ENCODE measurements at places on chromosomes 2 and 18. TPM values are rescaled to one million over a fixed set of nuclear protein-coding genes. Genes with fewer than 3 reads are reported as not detected.

The LIPG gene
- total RNA-seq = 2.8 TPM

The ANKRD62 gene
- total RNA-seq = under 0.01 TPM

The UGT1A10 gene
- 0.08 TPM for total RNA-seq

DNA sequence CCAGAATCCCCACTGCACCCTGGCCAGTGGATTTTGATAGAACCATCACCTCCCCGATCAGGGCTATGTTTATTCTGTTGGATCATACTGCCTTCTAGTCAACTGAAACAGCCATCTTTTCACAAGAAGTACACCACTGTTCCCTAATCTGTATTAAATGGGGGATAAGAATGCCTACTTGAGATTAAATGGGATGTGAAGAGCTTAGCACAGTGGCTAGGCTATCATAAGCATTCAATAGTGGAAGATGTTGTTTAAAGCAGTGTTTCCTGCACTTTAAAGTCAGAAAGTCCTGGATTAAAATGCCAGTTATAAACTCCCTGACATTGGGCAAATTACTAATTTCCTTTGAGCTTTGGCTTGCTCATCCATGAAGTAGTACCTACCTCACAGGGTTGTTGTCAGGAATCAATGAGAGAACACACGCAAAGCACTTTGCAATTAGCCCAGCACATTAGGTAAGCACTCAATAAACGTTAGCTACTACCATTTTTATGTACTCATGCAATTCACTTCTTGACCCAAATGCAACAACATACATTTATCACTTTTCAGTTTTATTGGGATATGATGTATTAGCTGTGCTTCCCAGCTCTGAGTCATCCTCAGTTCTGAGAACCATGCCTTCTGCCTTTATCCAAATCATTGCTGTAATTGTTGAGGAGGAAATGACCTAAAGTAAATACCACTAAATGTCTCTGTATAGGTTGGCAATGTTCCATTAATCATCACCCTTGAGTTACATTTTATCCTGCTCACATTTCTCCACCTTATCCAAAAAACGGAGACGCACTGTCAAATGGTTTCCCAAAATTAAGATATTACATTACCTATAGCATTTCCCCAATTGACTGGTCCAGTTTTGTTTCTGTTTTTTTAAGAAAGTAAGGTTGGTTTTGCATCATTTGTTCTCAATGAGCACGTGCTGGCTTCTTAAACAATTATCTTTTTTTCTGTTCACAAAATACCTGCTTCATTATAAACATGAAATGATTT lies 2.1 kb downstream of the TMEM247 start:
- no peak for DNase-seq

DNA sequence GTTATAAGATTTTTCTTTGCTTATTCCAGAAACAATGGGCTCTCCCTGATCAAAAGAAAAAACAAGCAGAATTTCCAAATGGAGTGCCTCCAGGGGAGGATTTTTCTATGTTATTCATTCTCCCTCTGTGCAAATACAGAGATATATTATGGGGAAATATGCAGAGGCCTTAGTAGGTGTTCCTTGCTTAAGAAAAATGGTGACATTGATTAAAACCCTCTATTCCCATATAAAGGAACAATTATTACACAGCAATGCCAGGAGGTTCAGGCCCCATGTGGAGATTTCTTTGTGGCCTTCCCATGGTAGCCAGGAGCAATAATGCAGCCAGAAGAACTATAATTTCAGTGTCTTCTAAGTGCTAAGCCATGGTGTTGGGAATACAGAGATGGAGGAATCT lies 255.9 kb upstream of the CXCR4 start:
- no peak for DNase-seq

- DNase-seq = peak; percentile 53
Observed at GRCh38 chr2:105744091-105744908, 412 bp upstream of the NCK2 start.

DNA sequence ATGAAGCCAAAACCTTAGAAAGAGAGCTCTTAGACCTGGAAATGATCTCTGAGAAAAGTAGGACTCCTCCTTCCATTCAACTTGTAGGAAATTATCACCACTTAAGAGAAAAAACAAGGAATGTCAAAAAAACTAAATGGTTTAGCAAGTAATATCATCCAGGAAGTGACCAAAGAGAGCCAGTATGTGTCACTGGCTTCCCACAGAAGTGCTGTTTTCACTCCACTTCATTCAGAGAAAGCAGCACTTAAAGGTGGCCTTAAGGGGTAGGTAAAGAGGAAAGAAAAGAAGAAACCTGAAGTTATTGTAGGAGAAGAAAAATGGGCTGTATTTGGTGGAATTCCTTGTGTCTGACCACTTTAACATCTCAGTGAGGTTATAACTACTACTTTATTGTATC lies 414.4 kb upstream of the ETAA1 start:
- DNase-seq = no peak

GRCh38 chr2:156340804-156341451 lies 8.4 kb upstream of the NR4A2 start:
- no peak for DNase-seq

DNA sequence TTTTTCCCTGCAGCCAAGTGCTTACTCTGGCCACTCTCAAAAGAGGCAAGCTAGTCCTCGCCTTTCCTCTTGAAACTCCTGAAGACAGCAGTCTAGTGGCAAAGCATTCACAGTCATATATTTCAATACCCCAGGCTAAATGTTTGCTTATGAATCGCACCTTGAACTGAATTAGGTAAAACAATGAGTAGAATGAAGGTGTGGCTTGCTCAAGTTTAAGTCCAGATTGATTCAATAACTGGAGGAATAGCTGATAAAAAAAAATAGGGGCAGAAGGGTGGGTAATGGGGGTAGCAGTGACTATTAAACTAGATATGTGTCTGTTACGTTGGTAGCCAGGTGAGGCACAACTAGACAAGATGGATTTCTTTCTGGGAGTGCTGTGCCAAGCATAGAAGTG lies 88.2 kb upstream of the EPB41L3 start:
- DNase-seq = no peak

- no peak for DNase-seq
Observed at GRCh38 chr18:55085557-55086285, 126.5 kb upstream of the CCDC68 start.

DNA sequence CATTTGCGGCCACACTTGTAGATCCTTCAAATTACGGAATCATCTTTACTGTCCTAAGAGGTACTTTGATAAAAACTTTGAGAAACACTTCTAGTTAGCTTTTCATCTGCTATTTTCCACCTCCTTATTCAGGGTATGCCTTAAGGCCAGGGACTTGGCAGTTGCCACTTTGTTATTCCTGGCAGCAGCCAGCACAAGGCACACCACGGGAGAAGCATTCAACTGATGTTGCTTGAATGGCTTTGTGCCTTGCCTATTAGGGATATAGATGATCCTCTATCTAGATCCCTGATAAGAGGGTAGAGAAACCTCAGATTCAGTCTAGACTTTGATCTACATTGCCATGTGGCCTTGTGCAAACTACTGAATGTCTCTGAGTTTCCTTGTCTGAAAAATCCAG lies 70.3 kb upstream of the EPHA4 start:
- no peak for DNase-seq

DNA sequence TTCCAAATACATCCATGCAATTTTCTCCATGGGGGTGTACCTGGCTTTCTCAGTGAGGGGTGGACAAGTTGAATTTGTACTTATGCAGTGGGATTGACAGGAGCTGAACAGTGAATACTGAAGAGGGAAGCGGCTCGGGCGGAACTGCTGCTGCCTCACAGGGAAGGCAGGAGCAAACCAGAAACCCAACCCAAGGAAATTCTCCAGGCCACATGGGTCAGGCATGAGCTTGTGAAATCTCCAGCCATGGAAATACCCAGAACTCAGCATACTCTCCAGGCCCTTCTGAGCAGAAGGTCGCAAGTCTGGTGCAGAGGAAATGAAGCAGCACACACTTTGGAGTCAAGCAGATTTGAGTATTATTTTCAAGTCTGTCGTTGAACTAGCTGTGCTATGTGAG lies 26.5 kb upstream of the INO80C start:
- DNase-seq = no peak

DNA sequence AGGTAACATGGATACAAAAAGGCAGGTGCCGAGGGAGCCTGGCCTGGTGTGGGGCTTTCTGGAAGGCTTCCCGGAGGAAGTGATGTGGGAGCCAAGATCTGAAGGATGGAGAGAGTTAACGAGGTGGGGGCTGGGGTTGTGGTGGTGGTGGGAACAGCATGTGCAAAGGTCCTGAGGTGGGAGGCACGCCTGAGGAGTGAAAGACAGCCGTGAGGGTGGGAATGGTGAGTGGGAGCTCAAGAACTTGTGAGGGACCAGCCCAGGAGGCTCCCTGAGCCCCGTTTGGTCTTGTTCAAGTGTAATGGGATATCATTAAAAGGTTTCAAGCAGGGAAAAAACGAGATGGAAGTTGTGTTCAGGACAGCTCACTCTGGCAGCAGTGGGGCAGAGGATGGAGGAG lies 35.2 kb downstream of the TRPM8 start:
- no peak for DNase-seq

DNA sequence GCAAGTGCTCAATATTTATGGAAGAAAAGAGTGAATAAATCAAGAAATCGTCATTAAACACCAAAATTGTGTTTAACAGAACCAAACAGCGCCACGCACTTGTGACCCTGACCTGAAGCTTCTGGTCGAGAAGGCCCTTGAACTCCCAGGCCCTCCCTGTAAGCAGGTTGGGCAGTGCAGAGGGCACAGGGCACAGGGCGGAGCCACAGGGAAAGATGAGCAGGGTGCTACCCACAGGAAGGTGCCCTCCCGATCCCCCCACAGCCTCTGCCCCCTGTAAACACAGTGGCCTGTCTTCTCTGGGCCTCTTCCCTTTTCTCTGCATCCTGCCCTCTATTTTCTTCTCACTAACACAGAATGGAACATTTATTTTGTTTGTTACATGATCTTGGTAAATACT lies 16.9 kb upstream of the TUBB6 start:
- DNase-seq = no peak

- no peak for DNase-seq
Observed at GRCh38 chr18:49584394-49584793, 22.5 kb downstream of the LIPG start.

DNA sequence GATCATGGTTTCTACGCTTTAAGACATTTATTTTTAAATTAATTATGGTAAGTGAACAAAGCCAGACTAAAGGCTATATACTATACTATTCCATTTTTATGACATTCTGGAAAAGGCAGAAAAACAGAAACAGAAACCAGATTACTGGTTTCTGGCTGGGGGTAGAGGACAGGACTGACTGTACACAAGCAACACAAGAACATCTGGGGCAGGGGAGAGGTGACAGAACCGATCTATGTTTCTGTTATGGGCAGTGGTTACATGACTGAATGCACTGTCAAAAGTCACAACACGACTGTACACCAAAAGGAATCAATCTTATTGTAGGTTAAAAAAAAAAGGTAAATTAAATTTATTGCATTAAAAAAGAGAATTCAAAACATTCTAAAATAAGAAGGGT lies 64.7 kb downstream of the PTPN2 start:
- DNase-seq = no peak

GRCh38 chr2:12178289-12179080 lies 432.1 kb downstream of the LPIN1 start:
- no peak for DNase-seq

DNA sequence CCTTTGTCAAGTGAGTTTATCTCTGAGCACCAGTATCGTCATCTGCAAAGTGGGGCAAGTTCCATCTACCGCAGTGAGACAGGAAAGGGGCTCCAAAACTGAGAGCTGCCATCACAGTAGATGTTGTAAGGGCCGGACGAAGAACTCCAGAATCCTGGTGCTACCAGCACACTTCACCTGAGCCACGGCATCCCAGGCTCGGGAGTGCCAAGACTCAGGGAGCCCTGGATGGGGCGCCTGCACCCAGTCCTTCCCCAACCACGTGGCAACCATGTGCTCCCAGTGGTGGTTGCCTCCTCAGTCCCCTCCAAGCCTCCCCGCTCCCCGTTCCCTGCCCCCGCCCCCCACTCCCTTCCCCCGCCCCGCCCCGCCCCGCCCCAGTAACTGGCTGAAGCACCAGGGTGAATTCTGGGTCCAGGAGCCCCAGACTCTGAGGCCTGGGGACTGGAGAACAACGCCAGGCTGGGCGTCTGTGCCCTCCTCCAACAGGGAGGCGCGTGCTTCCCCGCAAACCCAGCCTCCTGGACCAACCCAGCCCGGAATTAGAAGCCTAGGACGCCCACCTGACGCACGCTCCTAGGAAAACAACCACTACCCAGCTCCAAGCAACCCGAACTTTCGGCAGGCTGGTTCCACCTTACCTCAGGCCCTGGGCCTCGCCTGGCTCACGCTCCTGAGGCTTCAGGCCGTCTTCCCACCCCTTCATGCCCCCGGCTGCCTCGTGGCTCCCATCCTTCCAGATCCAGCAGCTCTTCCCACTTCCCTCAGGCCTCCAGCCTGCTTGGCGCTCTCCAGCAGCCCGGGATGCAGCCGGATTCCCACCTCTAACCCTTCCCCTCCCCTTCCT lies 67.6 kb downstream of the LAMA3 start:
- no peak for DNase-seq

DNA sequence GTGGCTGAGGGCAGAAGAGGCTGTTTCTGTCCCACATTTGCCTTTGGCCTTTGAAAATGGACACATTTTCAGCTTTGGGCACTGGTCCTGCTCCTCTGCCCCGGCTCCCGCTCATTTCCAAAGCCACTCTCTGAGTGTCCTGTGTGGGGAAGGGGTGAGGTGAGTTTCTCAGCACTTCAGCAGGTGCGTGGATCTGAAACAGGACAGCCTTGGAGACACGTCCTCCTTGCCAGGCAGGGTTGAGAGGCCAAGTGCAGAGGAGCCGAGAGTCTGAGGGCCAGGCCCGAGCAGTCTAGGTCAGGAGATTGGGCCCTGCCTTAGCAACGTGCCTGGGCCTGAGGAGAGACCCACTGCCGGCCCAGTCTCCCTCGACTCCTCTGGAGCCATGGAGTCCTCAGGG lies 21.9 kb upstream of the ALPI start:
- no peak for DNase-seq

Data from liver (tissue), 10 donors.